ENCODE measurements at places on chromosomes 3 and 15.
A peak's percentile ranks its signal among the peaks of the same experiment; 100 is the strongest.

GRCh38 chr3:170634663-170635384, 48.9 kb upstream of the SLC7A14 start:
- DNase-seq: no peak

- peak; percentile 2 for DNase-seq
Measured at GRCh38 chr15:72312605-72313447, 7.1 kb downstream of the CELF6 start.

- no peak for DNase-seq
Measured at GRCh38 chr3:190618330-190619030, 104.6 kb downstream of the IL1RAP start.

DNA sequence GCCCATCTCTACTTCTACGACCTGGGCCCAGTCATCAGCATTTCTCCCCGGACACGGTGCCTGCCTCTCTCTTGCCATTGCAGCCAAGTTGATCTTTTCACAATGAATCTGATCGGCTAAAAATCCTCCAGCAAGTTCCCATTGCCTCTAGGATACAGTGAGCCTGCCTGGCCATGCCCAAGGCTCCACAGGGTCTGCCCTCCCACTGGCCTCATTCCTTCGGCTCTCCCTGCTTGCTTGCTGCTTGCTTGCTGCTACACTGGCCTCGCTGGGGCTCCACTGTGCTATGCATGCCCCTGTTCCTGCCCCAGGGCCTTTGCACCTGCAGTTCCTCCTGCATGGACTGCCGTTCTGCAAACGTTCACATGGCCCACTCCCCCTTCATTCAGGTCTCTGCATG, 2.0 kb downstream of the ABTB1 start:
- DNase-seq: no peak

DNA sequence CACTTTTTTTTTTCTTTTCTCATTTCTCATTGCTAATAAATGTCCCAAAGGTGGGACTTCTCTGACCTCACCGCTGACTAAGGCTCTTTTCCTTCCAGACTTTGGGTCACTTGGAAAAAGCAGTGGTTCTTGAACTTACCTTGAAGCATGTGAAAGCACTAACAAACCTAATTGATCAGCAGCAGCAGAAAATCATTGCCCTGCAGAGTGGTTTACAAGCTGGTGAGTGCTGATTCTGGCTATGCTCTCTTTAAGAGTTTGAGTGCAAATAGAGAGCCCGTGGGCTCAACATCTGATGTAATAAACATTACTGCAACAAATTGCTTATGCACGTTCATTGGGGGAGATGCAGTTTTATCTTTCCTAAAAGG, 2.0 kb downstream of the BHLHE40 start:
- DNase-seq: no peak

GRCh38 chr3:150497956-150498355, 48.3 kb downstream of the SERP1 start:
- DNase-seq: no peak

DNA sequence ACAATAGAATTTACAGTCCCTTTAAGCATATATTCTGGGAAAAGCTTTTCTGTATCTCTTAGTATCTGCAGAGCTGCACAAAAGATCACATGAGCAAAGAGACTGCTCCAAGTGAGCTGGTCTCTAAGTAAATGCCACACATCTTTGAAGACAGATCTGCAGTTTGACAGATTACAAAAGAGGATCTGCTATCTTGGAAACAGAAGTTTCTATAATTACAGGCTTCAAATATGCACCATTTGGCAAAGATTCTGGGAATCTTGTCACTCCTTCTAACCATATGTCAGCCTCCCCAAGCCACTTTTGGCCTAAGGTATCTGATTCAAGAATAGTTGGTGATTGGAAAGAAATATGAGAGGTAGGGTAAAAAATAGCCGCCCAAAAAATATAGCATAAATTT, 9.6 kb upstream of the CFAP44 start:
- DNase-seq: no peak

DNA sequence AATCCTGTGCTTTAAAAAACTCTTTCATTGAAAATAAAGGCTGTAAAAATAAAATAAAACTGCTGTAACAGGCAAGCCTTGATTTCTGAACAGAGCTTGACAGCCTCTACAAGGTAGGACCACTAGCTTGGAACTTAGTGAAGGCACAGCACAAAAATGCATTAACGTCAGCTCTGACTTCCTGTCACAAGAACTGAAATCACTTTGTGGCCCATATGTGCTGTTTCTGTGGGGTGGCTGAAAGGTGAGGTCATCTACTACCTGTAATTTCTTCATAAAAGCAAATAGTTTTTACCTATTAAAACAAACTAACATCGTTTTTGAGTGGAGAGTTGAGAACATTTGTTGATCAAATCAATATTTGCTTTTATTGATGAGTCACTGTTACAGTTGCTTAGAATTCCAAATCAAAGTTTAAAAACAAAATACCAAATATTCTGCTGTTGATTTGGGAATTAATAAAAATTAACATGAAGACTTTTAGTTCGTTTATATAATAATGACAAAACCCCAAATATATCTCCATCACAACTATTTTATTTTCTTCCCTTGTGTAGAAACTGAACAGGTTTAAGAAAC, 1034.1 kb downstream of the MCTP2 start:
- DNase-seq: no peak

All from SK-N-MC (cell line).